NCI-H774 (cell line): ENCODE measurements at places on chromosomes 6 and 20.
A peak's percentile ranks its signal among the peaks of the same experiment; 100 is the strongest.

DNA sequence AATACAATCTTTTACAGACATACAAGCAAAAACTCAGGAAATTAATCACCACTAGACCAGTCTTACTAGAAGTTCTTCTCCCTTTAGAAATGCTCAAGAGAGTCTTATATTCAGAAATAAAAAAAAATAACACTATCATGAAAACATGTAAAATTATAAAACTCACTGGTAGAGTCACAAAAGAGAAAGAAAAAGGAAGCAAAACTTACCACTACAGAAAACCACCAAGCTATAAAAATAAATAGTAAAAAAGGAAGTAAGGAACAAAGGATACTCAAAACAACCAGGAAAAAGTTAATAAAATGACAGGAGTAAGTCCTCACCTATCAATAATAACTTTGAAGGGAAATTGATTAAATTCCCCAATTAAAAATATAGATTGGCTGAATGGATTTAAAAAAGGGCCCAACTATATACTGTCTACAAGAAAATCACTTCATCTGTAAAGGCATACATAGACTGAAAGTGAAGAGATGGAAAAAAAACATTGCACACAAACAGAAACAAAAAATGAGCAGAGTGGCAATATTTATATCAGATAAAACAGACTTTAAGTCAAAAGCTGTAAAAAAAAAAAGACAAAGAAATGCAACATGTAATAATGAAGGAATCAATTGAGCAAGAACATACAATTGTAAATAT, 489.5 kb downstream of the KIF16B start:
- DNase-seq, result no peak

DNA sequence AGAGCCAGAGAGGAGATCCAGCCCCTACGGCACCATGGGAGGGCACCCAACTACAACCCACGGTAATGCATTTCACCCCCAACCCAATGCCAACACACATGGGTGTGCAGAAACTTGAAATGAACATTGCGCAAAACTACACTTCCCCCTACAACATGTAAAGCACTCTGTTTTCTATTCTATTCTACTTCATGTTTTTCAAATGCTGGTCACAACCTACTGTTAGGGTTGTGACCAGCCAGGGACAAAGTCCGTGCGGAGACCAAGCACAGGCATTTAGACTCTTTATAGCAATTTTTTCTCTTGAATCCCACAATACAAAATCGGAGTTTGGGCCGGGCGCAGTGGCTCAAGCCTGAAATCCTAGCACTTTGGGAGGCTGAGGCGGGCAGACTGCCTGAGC, 90.6 kb downstream of the MRPL14 start:
- no peak for DNase-seq

- peak; percentile 89 for DNase-seq
Observed at GRCh38 chr6:146985111-146985510, 219.1 kb upstream of the STXBP5 start.

DNA sequence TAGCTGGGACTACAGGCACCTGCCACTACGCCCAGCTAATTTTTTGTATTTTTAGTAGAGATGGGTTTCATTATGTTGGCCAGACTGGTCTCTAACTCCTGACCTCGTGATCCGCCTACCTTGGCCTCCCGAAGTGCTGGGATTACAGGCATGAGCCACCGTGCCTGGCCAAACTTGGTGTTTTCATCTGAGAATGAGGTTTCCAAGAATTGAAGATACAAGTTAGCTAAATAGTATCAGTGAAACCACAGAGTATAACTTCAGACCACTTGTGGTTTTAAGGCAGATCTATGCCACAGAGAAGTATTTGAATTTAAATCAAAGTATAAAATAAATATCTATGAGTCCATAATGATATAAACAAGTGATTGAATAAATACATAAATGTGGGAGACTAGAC, 70.1 kb downstream of the SLC16A10 start:
- no peak for DNase-seq

GRCh38 chr6:127111526-127111925, 6.9 kb upstream of the RSPO3 start:
- DNase-seq, result no peak

DNA sequence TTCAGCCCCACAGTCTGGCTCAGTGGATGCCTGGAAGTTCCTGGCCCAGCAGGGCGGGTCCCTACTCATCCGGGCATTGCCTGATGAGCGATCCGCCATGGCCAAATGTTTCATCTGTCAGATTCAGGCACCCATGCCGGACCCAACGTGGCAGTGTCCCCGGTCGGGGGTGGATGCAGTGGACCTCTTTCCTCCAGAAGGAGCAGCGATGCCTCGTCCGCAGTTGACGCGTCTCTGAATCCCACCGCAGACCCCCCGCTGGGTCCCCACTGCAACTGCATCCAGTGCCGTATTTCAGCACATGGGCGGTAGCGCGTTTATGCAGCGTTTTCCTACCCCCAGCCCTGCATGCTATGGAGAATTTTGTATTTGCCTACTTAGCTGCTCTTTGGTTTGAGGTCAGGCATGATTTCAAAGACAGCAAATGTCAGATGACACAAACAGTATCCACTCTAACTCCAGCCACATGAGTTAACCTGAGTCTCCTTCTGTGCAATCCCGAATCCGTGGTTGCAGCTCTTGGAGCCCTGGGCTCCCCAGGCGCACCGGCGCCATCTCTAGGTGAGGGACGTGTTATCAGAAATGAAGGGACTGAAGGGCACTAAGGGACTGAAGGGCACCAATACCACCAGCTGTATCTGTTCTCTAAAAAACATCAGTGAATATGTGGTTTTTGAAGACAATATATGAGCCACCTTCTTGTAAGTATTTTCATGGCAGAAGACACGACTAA, 72.6 kb upstream of the THBS2 start:
- DNase-seq, result peak; percentile 46

DNA sequence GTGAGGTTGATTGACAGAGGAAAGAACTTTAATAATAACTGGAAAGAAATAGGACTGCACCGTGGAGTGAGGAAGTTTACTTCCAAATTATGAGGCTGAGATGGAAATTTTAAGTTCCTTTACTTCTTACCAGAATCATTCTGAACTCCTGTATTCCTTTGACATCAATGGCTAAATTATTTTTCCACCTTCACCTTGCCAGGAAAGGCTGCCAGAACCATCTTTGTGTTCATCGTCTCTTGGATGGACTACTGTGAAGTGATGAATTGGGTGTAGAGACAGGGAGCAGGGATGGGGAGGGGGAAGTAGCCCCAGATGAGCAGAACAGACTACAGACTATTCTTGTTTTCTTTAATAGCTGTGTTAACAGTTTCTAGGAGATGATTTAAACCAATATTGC, 102.1 kb upstream of the CEP162 start:
- no peak for DNase-seq

DNA sequence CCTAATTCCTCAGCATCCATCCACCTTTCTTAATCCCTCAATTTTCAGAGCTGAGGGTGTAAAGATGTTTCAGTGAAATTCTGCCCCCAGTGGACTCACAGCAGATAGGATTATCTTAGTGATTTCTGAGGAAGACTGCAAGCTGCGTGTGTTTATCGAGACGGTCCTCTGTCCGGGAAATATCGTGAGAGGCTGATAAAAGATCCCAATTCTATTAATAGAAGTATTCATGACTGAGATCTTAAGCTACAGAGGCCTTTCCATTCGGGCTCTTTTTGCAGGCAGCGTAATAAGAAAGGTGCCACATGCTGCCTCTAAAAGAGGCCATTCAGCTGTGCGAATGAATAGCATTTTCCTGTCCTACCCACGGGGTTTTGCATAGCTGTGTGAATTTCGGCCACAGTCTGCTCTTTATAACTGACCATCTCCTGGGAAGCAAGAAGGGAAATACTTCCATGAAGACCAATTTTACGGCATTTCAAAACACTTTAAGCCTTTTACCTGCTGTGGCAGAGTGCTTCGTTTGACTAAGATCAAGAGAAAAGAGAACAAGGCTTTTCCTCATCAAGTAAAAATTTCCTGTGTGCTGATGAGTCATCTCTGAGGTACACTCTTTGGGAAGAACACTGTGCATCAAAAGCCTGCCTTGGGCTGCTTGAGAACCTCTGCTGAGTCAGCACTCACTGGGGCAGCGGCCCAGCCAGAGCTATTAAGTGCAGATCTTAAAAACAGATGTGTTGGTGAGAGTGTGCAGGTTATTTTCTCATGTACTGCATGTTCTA, 208.8 kb downstream of the ARHGAP18 start:
- DNase-seq, result no peak

DNA sequence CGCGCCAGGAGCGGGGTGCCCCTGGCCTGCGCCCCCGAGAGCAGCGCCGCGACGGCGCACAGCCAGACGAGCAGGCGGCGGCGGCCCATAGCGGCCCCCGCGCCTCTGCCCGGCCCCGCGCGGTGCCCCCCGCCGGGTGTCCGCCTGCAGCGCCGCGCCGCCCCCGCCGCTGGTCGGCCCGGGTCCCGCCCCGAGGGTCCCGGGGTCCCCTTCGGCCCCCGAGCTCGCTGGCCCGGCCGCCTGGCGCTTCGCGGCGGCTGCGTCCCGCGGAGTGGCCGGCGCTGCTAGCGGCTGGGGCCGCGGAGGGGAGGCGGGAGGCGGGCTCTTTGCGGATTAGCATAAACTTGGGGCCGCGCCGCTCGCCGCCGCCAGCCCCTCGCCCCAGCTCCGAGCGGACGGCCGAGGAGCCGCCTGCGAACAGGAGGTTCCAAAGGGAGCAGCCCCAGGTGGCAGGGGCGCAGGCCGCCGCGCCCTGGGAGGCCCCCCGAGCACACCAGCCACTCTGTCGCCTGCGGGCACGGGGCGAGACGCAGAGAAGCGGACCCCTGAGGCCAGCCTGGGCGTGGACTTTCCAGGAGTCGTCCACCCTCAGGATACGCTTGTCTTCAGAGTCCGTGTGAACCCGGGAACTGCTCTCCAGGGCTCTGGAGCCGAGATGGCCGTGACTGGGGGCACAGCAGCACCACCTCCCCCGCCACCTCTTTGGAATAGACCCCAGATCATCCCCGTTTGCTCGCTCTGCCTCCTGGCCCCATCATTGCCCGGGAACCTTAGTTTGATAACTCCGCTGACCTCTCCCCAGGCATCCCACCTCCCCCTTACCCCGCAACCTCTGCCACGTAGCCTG, at the start of gene EMILIN3:
EMILIN3 (minus strand) TSS at position 273 of the 847 bp plus-strand sequence; CDS start at position 89, 184 bp downstream.
- no peak for DNase-seq

GRCh38 chr20:62685781-62686555, 22.7 kb upstream of the NTSR1 start:
- peak; percentile 38 for DNase-seq

DNA sequence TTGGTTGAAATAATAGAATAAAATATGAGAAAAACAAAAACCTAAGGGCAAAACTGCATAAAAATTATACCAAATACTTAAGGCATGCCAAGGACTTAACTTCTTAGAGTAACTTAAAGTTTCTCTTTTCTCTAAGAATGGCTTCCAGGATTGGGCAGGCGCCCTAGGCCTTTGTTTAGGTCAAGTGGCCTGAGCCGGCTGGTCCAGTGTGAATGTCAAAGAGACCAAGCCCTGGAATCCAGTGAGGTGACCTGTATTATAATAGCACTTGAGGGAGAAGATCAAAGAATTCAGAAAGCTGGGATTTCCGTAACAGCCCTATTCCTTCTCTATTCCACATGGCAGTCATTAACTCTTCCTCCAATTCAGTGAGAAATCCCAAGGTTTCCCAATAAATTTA, 6.6 kb downstream of the METTL24 start:
- DNase-seq, result no peak

- no peak for DNase-seq
Observed at GRCh38 chr6:11944111-11944510, 68.0 kb upstream of the HIVEP1 start.

GRCh38 chr6:169787797-169788196, 36.4 kb downstream of the ERMARD start:
- no peak for DNase-seq

DNA sequence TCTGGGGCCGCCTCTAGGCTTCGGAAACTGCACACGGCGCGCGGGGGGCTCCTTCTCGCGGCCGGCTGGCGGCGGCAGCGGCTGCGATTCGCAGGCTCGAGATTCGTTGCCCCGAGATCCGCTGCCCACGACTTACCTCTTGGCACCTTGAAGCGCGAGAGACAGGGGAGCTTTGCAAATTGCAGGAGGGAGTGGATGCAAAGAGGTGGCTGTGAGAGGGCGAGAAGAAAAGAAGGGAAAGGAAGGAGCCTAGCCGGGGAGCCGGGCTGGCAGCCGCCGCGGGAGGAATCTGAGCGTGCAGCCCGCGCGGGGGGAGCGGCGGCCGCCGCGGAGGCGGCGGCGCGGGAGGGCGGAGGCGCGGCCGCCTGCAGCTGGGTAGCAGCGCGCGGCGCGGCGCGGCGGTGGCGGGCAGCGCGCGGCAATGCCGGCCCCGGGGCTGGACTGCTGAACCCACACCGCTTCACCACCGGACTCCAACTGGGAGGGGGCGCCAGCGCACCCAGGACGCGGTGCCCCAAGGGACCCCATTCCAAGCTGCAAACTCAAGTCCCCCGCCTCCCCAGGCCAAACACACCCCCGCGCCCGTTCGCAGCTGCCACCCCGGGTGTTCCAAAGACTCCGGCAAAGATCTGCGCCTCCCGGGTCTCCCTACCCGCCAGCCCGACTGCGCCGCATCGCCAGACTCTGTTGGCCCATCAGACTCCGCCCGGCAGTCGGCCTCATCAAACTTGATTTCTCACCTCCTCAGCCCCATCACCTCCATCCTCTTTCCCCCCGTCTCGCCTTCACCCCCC, 44.2 kb upstream of the SUPT3H start:
- DNase-seq, result peak; percentile 52

GRCh38 chr20:38805958-38806854, 709 bp downstream of the PPP1R16B start:
- DNase-seq, result no peak

GRCh38 chr6:43766964-43767461, 3.0 kb upstream of the VEGFA start:
- no peak for DNase-seq

- DNase-seq, result no peak
Observed at GRCh38 chr6:157224178-157224950, 99.0 kb downstream of the TMEM242 start.

GRCh38 chr20:44247586-44248409, 690 bp downstream of the GDAP1L1 start:
- no peak for DNase-seq

GRCh38 chr6:138489846-138490245, 9.4 kb downstream of the NHSL1 start:
- no peak for DNase-seq

- no peak for DNase-seq
Observed at GRCh38 chr20:19083136-19083621, 129.3 kb upstream of the SLC24A3 start.

- DNase-seq, result no peak
Observed at GRCh38 chr6:130913120-130913519, 85.9 kb downstream of the SMLR1 start.

- DNase-seq, result no peak
Observed at GRCh38 chr6:22975079-22975478, 405.7 kb downstream of the HDGFL1 start.

GRCh38 chr6:63941747-63942470, 306.3 kb downstream of the PHF3 start:
- peak; percentile 32 for DNase-seq
